DMS79 (cell line): ENCODE measurements at places on chromosomes 6 and 20.

DNA sequence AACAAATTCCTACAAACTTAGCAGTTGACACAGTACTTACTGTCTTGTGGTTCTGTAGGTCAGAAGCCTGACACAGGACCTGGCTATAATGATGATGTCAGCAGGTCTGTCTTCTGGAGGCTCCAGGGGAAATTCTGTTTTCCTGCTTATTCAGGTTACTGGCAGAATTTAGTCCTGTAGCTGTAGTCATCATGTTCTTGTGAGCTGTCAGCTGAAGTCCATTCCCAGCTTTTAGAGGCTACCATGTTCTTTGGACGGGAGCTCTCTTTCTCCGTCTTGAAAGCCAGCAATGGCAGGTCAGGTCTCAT, 99.2 kb downstream of the HIVEP1 start:
- DNase-seq = no peak

DNA sequence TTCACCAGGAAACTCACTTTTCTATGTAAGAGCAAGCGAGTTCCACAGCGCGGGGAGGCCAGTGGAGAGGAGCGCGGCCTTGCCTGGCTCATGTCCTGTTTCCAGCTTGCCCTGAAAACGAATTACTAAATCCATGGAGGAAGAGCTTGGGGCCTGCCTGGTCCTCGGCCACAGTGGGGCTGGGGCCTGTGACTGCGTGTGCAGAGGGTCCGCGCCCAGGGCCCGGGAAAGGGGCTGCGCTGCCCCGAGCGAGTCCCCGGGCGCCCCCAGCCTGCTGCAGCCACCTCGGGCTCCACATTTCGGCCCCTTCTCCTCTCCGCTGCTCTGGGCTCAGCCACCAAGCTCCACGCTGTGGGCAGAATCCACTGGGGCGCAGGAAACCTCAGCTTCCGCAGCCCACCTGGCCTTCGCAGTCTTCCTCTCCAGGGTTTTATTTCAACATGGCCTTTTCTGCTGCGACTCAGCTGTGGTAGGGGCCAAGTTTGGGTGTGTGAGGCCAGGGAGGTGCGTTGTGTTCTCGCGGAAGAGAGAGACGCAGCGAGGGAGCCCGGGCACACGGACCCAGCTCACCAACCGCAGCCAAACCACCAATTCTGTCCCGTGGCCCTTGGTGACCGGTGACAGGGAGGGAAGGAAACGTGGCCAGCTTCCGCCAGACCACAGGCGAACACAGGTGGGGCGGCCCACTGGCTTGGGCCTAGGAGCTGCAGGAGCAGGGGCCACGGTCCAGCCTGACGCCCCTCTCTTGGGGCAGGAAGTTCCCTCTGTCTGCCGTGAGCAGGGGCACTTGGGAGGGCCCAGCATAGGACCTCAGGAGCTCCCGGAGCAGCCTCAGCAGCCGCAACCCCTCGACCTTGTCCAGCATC, 211.4 kb downstream of the ERMARD start:
- DNase-seq = no peak

- DNase-seq = no peak
Measured at GRCh38 chr6:65708162-65708561, 1.1 kb upstream of the EYS start.

DNA sequence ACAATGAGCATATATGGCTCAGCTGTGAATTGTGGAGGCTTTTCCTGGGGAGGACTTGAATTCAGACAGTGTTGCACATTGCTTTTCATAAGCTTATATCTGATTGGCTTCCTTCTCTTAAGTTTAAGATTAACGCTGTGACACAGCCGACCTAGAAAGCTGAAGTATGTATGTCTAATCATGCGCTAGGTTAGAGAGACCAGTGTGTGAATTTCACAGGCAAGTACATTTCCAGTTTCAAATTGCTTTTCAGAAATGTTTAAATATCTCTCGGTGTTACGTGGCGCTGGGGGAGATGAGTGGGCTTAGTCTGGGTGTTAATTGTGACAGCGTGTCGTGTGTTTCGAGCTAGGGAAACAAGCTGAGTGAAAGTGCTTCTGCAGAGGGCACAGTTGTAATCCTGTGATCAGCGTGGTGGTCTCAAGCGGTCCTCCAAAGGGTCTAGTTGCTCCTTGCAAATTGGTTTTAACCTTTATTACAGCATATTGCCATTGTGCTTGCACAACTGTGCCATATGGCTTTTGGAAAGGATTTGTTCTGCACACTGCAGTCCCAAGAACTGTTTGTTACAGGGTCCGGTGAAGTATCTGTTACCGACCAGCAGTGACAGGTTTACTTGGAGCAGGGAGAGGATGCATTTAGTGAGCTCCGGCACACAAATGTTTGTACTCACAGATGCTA, 166.6 kb downstream of the SASH1 start:
- no peak for DNase-seq

DNA sequence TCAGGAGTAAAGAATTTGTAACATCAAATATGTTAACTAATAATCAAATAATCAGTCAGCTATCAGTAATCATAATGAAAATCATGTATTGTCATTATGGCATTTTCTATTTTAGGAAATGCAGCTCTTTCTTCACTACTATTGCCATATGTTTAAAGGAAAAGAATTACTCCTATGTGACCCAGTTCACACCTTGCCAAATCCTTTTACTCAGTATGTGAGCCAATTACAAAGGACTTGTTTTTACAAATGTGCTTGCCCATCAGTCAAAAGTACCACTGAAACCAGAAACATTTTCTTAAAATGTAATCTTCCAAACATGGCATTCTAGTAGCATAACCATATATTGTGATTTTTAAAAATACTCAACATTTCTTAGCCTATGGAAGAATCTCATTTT, 63.6 kb downstream of the NCOA7 start:
- no peak for DNase-seq

DNA sequence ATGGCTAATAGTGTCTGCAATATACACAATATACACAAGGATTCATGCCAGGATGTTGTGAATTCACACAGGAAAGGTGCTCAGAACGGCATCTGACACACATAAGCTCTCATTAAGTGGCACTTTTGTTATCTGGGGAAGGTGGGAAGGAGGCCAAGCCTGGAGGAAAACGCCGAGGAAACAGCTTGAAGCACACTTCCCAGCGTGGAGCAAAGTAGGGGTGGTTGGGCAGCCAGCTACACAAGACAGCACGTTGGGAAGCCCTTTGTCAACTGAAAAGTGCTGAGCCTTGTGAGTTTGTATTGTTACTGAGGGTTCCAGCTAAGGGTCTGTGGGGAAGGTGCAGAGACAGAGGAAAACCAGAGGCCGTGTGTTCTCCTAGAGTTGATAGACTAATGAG, 181.0 kb downstream of the ZMYND8 start:
- DNase-seq = peak; percentile 15
